Activated T-helper 1 cell treated with anti-CD3 and anti-CD28 coated beads, Interleukin-12 subunit alpha, Interleukin-12 subunit beta, Interleukin-2, Interleukin-4 antibody, amounts not matched to agents 30 ng/mL and 10 ng/mL and 1 ng/mL, durations not matched to agents 14 hours and 24 hours and 36 hours (primary cell): ENCODE measurements at places on chromosomes 16 and 17. TPM values are rescaled to one million over a fixed set of nuclear protein-coding genes. Genes with fewer than 3 reads are reported as not detected.
A peak's percentile ranks its signal among the peaks of the same experiment; 100 is the strongest.

DNA sequence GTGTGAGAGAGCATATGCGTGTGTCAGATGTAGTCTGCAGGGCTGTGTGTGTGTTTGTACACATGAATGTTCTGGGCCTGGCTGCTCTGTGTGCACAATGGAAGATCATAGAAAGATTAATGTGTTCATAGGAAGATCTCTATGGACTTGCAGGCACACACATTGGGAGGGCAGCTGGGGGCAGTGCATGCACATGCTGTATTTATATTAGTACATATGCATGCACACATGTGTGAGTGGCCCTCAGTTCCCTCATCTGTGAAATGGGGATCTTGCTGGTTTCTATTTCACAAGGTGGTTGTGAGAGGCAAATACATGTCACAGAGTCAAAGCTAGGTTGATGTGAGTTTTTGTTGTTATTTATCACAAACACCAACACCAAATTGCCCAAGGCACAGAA lies 2.1 kb downstream of the CA7 start:
- H3K36me3 ChIP-seq: no peaks in the 10 kb centered on the region
- H3K27ac ChIP-seq: no peak overlapping the region
- peaks cover 34% of the 10 kb centered on the region for H3K27me3 ChIP-seq
- no peak overlapping the region for H3K4me3 ChIP-seq
- no peak for DNase-seq

- H3K4me3 ChIP-seq: no peak overlapping the region
- H3K27me3 ChIP-seq: peaks cover 14% of the 10 kb centered on the region
Observed at GRCh38 chr16:56245197-56245596, 53.9 kb downstream of the GNAO1 start.

SSTR5 gene
- total RNA-seq: not detected in 2 replicates

DNA sequence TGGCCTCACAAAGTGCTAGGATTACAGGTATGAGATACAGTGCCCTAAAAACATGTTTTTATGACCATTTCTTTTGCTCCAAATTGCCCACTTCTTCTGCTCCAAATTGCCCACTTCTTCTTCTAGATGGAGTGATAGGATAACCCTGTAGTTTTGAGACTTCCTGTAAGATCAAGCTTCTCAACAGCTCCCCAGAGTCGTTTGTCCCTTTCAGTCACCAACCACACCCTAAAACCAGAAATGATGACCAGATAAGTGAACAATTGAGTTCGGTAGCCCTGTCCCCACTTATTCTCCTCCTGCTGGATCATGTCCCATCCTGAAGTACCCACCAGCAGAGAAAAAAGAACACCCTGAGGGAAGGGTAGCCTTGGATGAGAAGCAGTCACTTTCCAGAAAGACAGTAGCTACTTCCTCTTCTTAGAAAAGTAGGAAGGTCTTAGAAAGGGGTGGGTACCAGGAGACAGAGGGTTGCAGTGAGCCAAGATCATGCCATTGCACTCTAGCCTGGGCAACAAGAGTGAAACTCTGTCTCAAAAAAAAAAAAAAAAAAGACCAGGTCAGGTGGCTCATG lies 2.5 kb downstream of the ODAD4 start:
- DNase-seq: no peak
- H3K27me3 ChIP-seq: no peaks in the 10 kb centered on the region
- peak overlapping the region; percentile 82 for H3K27ac ChIP-seq
- H3K4me3 ChIP-seq: peak overlapping the region; percentile 54
- H3K36me3 ChIP-seq: peaks cover 8% of the 10 kb centered on the region
- H3K4me1 ChIP-seq: peaks cover 35% of the 10 kb centered on the region

DNA sequence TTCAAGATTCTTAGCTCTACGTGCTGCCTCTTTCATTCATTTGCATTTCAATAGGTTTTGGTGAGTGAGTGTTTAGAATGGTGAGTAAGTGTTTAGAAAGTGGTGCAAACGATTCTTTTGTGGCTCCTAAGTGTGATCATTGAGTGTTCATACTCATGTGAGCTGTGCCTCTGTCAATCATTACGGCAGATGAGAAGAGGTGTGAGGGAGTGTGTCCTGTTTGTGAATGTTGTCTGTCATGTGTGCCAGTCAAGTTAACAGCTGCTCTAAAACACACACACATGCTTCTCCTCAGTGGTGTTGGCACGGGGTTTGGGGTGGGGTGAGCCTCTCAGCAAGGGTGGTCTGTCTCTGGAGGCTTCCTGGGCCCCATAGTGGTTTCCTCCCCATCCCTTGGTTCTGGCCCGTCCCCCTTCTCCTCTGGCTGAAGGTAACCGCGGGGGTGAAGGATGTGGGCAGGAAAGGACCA lies 11.4 kb downstream of the MYL4 start:
- H3K36me3 ChIP-seq: no peaks in the 10 kb centered on the region
- H3K27me3 ChIP-seq: peaks cover 8% of the 10 kb centered on the region
- DNase-seq: peak; percentile 4

CFAP97D1 gene
- total RNA-seq: not detected in 2 replicates

DNA sequence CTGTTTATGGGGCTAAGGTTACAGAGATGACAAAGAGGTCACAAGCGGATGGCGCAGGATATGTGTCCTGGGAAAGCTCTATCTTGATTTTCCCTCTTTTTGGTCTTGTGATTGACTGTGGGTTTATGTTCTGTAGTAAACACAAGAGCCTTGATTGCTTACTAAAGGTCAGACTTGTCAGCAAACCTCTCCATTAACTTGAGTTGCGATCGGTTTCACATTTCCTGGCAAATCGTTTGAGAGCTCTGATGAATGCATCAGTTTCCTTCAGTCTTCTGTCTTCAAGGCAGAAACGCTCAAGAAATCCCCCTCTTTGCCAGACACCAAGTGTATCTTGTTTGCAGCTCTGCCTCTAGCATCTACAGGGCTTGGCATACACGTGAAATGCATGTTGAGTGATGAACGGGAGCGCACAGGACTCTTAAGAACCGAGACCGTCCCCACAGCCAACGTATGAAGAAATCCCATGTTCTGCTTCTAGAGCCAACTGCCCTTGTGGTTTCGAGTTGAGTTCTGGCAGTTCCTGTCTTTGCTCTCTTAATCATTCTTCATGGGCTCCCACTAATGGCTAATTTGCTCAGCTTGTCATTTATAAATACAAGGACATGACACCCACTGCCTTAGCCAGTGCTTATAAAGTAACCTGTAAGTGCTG lies 143.3 kb downstream of the PITPNC1 start:
- peaks cover 20% of the 10 kb centered on the region for H3K4me1 ChIP-seq
- no peak for DNase-seq
- no peaks in the 10 kb centered on the region for H3K27me3 ChIP-seq

EPN3 gene
- total RNA-seq: not detected in 2 replicates

DNA sequence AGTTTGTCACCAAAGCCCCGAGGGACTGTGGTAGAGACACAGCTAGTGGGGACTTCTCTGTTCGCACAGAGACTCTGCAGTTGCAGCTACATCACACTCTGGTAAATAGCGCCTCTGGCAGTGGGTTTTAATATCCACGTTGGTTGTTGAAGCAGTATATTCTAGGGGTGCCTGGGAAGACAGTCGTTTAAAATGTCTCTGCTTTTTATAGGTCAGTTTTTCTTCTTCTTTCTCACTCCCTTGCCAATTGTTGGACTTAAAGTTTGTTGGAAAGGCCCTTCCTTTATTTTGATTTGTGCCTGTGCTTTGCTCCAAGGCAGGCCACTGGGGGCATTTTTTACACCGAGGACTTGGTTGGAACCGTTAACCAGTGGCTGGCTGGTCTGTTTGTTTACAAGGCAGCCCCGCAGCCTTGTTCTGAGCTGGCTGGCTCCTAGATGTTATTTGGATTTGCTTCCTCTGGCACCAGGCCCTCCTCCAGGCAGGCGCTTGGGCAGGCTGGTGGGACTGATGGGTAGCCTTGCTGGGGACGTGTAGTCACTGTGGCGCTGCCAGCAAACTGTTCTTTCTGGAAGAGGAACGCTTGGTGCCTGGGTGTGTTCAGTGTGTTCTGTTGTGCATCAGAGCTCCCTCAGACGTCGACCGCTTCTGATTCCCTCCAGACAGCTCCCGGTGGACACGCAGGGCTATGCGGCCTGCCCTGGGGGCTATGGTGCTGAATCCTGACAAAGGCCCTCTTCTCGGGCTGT lies 218.2 kb upstream of the CHMP6 start:
- DNase-seq: no peak
- H3K36me3 ChIP-seq: peaks cover 43% of the 10 kb centered on the region
- peak overlapping the region; percentile 12 for H3K4me3 ChIP-seq
- no peaks in the 10 kb centered on the region for H3K27me3 ChIP-seq
- peak overlapping the region; percentile 97 for H3K27ac ChIP-seq

DNA sequence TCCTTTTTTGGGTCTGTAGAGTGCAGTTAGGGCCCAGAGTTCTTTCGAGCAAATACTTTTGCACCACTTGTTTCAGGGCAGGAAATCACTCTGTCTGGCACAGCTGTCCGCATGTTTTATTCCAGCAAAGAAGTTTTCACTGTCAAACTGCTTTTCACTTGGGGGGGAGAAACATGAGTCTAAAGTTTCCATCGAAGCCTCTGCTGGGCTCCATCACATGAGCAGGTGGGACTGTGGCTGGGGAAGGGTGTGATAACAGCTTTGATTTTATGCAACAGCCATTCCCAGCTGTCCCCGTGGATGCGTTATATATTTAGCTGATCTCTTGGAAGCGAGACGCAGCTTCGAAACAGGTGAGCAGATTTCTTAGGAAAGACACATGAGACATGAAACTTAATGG lies 288.6 kb downstream of the SNX29 start:
- H3K27me3 ChIP-seq: no peaks in the 10 kb centered on the region
- H3K4me3 ChIP-seq: no peak overlapping the region
- H3K27ac ChIP-seq: no peak overlapping the region
- no peaks in the 10 kb centered on the region for H3K36me3 ChIP-seq

DNA sequence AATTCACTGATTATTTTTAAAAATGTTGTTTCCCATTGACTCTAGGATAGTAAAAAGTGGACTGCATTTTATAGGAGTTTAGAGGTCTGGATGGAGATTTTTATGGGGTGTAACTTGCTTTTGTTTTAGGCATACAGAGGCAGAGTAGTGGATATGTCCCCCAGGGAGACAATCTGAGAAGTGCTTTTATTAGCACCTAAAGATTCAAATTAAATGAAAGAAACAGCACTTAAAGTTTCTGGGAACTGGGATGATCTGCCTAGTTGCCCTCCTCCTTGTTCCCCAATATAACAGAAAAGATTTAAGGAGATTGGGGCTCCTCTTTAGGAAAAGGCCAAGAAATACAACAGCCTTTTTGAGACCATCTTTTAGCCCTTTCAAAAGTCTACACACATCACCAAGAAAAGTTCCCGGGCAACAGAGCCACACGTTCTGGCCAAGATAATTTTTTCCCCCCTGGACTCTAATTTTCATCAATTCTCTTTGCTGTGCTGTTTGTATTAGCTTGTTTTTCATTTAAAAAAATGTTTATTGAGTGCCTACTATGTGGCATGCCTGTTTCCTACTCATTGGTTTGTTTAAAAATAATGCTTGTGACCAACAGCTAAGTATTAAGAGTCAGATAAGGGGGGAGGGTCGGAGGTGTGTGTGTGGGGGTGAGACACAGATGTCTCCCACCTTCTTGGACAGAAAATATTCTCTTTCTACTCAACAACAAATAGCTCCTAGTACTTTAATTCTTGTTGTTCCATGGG lies 2.5 kb upstream of the IGF2BP1 start:
- H3K27me3 ChIP-seq: peaks cover 80% of the 10 kb centered on the region
- H3K4me3 ChIP-seq: peak overlapping the region; percentile 39
- peaks cover 3% of the 10 kb centered on the region for H3K36me3 ChIP-seq
- peaks cover 24% of the 10 kb centered on the region for H3K4me1 ChIP-seq
- H3K27ac ChIP-seq: peak overlapping the region; percentile 50
- no peak for DNase-seq

- peak; percentile 29 for DNase-seq
- H3K27ac ChIP-seq: peak overlapping the region; percentile 81
- H3K27me3 ChIP-seq: peaks cover 5% of the 10 kb centered on the region
- H3K36me3 ChIP-seq: no peaks in the 10 kb centered on the region
- H3K4me1 ChIP-seq: peaks cover 29% of the 10 kb centered on the region
- peak overlapping the region; percentile 82 for H3K4me3 ChIP-seq
Observed at GRCh38 chr17:82497483-82498405, 21.8 kb upstream of the FOXK2 start.

DNA sequence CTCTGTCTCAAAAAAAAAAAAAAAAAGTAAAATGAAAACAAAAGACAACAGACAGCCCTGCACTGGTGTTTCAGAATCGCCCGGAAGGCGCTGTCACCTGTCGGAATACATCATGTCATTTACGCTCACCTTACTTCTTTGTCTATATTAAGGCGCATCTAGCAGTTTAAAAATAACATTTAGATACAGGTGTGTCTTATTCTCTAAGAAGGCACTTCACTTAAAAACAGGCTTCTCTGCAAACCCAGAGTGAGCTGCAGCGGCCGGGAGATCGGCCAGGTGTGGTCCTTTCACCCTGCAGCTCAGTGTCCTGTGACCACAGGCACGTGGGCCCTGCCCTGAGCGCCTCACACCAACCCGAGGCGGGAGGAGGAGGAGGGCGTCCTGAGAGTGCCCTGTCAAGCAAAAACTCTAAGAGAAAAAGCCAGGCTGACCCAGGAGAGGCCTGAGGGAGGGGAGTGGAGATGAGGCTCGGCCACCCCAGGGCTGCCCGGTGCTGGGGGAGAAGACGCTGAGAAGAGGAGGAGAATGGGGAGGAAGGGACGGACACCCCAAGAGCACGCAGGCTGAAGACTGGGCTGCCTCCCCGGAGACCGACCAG lies 3.3 kb upstream of the LMF1 start:
- no peaks in the 10 kb centered on the region for H3K36me3 ChIP-seq
- H3K4me3 ChIP-seq: no peak overlapping the region
- no peak overlapping the region for H3K27ac ChIP-seq
- no peak for DNase-seq

CCL8 gene
- not detected in 2 replicates for total RNA-seq

ZACN gene
- 2.7 and 2.9 TPM in 2 replicates for total RNA-seq
